Progenitor cell of endocrine pancreas (in vitro differentiated cells): ENCODE measurements at places on chromosomes 2 and 18.

DNA sequence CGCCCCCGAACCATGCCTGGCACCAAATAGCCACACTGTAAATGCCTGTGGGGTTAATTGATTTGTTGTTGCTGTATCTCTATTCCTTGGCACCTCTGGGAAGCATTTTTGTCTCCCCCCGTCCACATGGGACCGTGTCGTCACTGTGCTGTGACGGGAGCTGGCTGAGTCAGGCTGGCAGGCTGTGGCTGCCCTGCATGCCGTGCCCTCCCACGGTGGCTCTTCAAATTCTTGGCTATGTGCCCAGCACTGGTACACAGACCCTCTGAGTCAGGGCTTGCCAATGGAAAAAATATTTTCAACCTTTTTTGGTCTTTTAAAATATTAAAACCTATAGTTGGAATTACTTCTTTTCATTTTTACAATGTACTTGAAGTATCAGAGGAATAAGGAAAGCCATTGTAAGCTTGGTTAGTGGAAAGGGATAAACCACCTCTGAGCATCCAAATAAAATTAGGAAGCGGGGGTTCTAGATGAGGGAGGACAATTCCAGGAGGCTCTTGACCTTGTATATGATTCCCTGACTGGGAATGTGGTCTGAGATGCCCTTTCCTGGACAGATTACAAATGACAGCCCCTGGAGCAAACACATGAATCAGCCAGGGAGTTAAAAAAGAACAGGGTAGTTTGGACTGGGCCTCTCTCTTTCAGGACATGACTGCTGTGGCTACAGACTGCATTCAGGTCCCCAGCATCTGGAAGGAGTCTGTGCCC is 59.4 kb downstream of the DGKD start:
- no peak for DNase-seq

- DNase-seq = no peak
Measured at GRCh38 chr18:26370037-26370436, 143.8 kb downstream of the TAF4B start.

GRCh38 chr2:5094192-5094591 is 598.0 kb upstream of the SOX11 start:
- no peak for DNase-seq

DNA sequence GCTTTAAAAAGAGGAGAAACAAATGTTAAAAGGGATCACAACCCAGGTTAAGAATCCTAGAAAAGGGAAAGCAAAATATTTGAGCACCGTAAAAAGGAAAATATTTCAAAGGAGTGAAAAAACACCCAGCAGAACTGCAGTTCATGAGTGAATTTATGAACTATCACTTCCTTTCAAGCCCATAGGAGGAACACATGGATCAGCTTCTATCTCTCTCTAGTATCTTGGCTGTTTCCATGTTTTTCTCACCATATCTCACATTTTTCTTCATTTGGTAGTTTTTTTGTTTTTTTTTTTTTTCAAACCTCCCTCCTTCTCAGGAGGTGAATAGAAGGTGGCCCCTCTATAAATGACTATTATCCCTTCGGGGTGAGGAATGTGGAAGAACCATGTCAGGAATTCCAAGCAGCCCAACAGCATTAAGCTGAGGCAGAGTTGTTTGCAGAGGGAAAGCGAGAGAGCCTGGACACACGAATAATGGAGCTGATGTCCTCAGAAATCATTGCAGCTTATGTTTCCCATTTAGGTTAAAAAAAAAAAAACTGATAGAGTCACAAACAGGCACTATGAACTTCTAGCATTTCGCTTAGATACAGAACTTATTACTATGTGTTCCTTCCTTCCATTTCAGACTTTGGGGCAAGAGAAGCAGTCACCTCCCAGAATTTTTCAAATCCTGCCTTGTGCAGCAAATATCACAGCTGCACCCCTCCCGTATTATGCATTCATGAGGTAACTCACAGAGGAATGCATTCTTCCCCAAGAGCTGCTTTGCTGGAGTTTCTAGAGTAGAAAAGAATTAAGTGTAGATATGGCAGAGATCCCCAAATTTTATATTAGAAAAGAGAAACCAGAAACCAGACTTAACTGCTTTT is 315.6 kb downstream of the IRS1 start:
- DNase-seq = no peak

DNA sequence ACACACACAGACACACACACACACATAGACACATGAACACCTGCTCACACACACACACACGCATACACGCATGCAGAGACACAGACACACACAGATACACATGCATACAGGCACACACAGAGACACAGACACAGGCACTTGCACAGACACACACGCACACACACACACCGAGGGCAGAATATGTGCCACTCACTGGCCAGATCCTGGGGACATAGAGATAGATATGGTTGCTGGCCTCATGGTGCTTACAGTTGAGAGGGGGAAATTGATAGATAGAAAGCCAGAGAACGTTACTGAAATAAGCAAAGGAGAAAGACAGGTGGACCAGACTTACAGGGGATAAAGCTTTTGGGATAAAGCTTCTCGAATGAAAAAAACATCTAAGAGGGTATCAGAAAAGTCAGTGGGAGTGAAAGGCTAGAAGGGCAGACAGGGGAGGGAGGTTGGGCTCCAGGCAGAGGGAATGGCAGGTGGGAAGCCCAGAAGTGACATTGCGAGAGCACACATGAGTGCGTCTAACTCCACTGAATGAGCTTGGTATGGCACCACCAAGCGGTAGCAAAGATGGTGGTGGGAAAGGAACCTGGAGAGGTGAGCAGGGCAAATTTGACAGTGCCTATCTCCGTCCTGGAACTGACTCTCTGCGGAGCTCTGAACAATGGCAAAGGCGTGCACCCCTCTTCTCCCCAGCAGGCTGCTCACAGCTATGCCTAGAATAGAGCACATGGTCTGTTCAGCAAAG is 390.1 kb upstream of the TRIB2 start:
- no peak for DNase-seq

GRCh38 chr2:203908797-203909185 is 27.8 kb upstream of the ICOS start:
- no peak for DNase-seq

DNA sequence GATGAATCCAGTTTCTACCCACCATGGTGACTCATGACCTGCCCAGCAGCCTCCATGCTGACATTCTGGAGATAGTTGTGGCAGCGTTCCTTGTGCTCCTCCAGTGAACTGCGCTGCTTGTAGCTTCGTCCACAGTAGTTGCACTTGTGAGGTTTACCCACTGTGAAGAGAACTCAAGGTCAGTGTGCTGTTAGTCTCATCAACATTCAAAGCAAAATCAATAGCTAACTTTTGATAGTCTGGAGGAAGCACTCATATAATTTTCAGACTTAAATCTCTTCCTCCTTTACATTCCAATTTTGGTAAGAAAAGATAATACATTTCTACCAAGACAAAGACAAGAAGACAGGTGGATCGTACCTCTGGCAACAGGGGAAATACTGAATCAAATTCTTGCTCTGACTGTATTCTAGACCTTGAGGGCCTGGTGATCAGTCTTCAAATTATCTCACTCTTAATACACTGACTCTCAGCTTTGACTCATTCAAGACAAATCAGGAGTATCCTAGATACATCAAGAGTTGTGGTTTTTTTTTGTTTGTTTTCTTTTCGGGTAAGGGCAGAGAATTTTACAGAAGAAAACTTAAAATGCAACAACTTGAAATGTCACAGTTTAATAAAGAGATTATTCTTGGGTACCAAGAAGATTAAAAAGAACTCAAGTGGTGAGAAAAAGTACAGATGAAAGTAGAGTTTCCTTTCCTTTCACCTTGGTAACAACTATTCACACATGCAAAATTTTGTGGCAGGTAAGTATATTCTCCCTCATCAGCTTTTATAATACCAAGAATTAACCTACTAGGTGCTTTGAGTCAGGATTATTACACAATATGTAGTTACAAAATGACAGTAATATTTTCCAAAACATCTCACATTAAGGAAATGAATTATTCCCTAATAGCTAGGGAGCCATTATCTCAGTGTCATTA is 129.2 kb downstream of the IKZF2 start:
- DNase-seq = no peak

DNA sequence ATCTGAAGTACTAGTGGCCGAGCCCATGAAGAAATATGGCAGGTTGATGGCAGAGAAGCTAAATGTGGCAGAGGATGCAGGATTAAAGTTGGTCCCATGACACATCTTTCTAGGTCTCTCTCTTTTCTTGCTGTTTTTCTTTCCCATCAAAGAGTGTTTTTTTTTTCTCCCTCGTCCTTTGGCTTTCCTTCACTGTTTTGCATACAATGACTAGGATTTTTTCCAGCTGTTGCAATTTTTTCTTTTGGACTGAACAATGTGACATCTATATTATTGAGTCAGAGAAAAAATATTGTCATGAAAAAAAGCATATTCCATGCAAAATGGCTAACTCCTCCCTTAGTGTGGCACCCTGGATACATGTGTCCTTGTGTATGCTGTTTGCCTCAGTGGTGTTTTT is 939.5 kb upstream of the FANCL start:
- no peak for DNase-seq

DNA sequence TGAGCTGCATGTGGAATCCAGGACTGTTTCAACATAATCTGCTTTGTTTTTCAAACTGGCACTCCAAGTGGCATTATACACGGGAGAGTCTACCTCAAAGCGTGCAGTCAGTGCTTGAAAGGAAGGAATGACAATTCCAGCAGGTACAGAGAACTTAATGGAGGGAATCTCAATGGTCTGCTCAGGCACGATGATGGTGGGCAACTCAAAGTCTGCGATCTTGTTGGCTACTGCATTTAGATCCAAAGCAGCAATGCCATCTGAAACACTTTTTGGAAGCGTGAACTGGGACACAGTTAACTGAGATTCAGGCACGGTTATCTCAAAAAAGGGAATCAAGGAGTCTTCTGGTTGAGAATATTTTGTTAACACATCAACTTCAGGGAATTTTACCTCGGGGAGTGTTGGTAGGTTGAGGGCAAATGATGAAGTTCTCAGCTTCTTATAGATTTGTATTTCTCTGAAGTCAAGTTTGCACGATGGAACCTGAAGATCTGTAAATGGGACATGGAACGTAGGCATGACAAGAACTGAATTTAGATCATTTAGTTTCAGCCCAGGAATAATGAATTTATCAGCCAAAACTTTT is 38.7 kb downstream of the APOB start:
- DNase-seq = no peak

DNA sequence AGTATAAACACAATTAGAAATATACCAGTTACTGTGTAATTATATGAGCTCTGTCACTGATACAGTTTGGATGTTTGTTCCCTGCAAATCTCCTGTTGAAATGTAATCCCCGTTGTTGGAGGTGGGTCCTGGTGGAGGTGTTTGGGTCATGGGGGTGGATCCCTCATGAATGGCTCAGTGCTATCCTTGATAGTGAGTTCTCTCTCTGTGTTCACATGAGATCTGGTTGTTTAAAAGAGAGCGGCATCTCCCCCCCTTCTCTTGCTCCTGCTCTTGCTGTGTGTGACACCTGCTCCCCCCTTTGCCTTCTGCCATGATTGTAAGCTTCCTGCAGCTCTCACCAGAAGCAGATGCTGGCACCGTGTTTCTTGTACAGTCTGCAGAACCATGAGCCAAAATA is 24.1 kb downstream of the MTX2 start:
- no peak for DNase-seq

DNA sequence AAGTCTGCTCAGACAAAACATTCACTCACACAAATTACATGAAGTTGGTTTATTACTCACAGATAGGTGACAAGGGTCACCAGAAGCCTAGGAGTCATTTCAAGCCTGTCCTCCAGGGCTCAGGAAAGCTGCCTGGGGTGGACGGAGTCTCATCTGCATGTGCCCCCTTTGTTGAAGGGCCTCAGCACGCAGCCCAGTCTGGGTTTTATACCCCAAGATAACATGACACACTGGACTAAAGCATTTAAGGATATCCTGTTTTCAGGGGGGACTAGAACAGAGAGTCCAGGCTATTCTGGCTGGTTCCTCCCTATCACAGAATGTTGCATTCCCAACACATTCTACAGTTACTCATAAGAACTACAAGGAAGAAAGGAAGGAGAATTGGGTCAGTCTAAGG is 164.7 kb downstream of the MREG start:
- DNase-seq = no peak

DNA sequence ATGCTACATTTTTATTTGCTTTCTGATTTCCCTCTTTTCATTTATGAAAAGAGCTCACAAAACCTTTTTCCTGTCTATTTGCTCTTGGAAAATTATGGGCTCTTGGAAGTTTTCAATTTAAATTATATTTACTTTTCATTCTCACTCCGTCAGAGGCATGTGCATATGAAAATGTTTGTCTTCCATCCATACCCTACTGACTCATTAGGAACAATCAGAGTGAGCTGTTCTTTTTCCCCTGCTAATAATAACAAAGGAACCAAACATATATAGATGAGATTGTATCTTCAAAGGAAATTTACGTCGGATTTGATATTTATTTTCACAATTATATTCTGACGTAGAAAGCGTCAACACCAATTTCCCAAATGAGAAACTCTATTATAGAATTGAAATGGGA is 1101.2 kb downstream of the TSN start:
- DNase-seq = no peak

GRCh38 chr2:96249654-96250053 is 16.1 kb downstream of the TMEM127 start:
- no peak for DNase-seq

GRCh38 chr2:173291412-173291811 is 63.3 kb upstream of the CDCA7 start:
- DNase-seq = no peak

GRCh38 chr2:6896930-6897759 is 19.6 kb downstream of the RSAD2 start:
- DNase-seq = no peak
